CD8-positive, alpha-beta memory T cell (primary cell): ENCODE measurements at places on chromosomes 13 and 19.

GRCh38 chr19:41449079-41449864 lies 6.3 kb downstream of the ERICH4 start:
- DNase-seq: peak; percentile 66

- DNase-seq: no peak
Measured at GRCh38 chr19:19485998-19486290, 29.4 kb downstream of the TSSK6 start.

DNA sequence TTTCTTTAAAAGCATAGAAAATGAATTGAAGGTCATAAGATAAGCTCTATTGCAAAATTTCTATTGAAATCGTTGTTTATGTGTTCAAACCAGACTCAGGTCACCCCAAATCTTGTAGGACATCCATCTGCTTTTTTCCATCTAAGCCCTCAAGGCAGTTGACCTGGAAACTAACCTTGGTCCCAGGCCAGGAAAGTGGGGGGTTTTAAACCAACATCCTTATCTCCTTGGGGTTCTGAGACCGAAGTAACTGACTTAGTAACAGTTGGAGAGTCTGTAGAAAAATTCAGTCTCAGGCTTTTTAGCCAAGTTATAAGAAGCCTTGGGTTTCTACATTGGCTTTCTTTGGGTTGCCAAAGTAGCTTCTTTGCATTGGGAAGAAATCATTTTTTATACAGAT lies 23.4 kb downstream of the ZNF507 start:
- DNase-seq: no peak

GRCh38 chr19:12784871-12785430 lies 6.3 kb upstream of the JUNB start:
- peak; percentile 76 for DNase-seq

DNA sequence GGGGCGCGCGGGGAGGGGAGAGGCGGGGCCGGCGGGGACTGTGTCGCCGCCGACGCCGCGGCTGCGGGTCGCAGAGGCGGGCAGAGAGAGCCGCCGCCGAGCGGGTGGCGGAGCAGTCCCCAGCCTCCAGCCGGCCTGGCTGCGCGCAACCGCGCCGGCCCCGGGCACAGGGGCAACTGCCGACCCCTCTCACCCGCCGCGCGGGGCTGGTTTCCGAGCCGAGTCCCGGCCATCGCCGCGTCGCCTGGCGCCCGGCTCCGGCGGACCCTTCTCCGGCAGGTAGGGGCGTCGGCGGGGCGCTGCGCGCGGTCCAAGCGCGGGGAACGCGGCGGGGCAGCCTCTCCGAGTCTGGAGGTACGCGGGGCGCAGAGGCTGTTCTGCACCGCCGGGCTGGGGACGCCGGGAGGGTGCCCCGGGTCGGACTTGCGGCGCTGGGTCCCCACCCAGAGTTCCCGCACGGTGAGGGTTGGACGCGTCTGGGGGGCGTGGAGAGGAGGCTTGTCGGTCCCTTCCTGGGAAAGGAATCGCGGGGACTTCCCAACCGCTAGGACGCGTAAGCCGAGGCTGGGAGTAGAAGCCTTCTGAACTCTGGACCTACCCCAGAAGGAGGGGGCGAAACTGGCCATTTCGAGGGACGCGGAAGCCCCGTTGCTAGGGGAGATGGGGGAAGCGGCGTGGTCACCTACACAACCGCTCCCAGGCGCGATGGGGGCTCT lies 133.6 kb upstream of the MYO16 start:
- no peak for DNase-seq

DNA sequence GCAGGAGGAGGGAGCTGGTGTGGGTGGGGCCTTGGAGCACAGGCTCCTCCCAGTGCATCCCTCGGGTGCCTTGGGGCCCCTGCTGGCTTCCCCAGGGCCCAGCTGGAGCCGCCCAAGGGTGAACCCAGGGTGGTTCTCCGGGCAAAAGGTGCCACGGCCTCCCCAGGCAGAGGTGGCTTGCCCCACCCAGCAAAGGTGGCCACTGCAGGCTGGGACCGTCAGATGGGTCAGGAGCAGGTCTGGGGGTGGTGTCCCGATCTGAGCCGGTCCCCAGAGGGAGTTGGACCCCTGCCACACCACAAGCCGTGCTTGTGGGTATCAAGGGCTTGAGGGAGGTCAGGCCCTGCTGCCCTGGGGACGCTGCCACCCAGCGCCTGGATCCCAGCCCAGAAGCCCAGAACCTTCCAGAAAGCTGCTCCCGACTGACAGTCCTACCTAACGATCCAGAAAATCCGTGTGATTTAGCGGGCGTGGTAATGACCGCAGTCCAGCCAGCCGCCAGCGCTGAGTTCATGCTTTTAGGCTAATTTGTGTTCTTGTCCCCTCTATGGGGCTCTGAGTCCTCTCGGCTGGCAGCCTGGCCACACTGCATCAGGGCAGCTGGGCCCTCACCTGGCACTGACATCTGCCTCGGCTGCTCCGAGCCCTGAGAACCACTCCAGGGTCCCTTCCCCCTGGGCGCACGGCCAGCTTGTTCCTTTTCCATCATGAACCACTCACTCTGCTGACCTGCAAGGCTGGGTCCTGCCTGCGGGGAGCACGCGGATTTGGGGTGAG lies 5.0 kb upstream of the GRIN3B start:
- DNase-seq: no peak
